Activated naive CD8-positive, alpha-beta T cell treated with anti-CD3 and anti-CD28 coated beads for 36 hours (primary cell): ENCODE measurements at places on chromosomes 6 and 20.

GRCh38 chr20:3702611-3703391 is 9.6 kb downstream of the SIGLEC1 start:
- no peaks in the 10 kb centered on the region for H3K4me1 ChIP-seq
- H3K4me3 ChIP-seq: no peak overlapping the region
- no peak for DNase-seq
- H3K27ac ChIP-seq: no peak overlapping the region

- no peak overlapping the region for H3K27ac ChIP-seq
- H3K4me1 ChIP-seq: no peaks in the 10 kb centered on the region
- DNase-seq: no peak
Observed at GRCh38 chr6:147933224-147933623, 409.4 kb upstream of the SASH1 start.

- no peak for DNase-seq
- no peaks in the 10 kb centered on the region for H3K27me3 ChIP-seq
- H3K36me3 ChIP-seq: no peaks in the 10 kb centered on the region
Observed at GRCh38 chr20:8744228-8744844, 324.6 kb upstream of the PLCB4 start.

GRCh38 chr6:69622230-69622629 is 174.6 kb downstream of the LMBRD1 start:
- DNase-seq: no peak
- no peaks in the 10 kb centered on the region for H3K4me1 ChIP-seq
- no peak overlapping the region for H3K27ac ChIP-seq
- H3K36me3 ChIP-seq: no peaks in the 10 kb centered on the region

GRCh38 chr6:169864148-169865020 is 113.0 kb downstream of the ERMARD start:
- no peaks in the 10 kb centered on the region for H3K36me3 ChIP-seq
- H3K27me3 ChIP-seq: no peaks in the 10 kb centered on the region
- H3K4me1 ChIP-seq: peaks cover 15% of the 10 kb centered on the region
- H3K4me3 ChIP-seq: no peak overlapping the region
- no peak for DNase-seq

GRCh38 chr6:48177786-48178185 is 66.8 kb upstream of the PTCHD4 start:
- no peak overlapping the region for H3K27ac ChIP-seq
- H3K27me3 ChIP-seq: no peaks in the 10 kb centered on the region
- H3K4me1 ChIP-seq: no peaks in the 10 kb centered on the region
- H3K4me3 ChIP-seq: no peak overlapping the region
- no peaks in the 10 kb centered on the region for H3K36me3 ChIP-seq

DNA sequence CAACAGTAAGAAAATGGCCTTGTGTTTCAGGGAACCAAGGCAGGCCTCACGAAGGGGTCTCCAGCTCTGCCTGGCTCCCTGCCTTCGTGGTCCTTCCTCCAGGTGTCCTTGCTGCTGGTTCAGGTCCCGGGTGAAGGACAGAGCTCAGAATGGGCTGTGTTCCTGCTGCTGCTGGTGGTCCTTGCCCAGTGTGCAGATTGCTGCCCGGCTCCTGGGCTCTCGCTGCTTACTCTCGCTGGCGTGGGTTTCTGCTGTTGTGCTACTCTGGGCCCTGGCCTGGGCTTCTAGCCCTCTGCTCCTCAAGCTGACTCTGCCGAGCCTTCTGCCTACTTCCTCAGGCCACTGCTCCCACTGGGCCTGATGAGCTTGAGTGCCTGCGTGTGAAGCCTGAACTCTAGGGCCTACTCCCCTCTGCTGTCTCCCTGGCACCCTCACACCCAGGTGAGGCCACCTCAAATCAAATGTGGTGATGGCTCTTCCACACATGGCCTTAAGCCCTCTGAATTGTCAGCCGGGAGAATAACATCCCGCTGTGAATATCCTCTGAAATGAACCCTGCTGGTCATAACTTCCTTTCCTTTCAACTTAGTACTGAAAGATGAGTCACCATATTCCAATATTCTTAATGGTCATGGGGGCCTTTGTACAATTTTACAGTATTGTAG is 171.6 kb downstream of the FOXC1 start:
- no peak for DNase-seq
- H3K4me1 ChIP-seq: no peaks in the 10 kb centered on the region
- no peak overlapping the region for H3K27ac ChIP-seq
- H3K36me3 ChIP-seq: peaks cover 8% of the 10 kb centered on the region
- H3K27me3 ChIP-seq: no peaks in the 10 kb centered on the region
